ENCODE measurements at places on chromosomes 16 and 17. TPM values are rescaled to one million over a fixed set of nuclear protein-coding genes. Genes with fewer than 3 reads are reported as not detected.

Gene ALOX15
- 1.2 TPM for total RNA-seq

Gene NPIPB2
- total RNA-seq: 32.2 TPM

Gene TBC1D3I
- total RNA-seq: 2.1 TPM

Gene STX8
- 75.9 TPM for total RNA-seq

Gene STAC2
- total RNA-seq: 1.6 TPM

Gene FZD2
- 3.9 TPM for total RNA-seq

GRCh38 chr16:57299009-57299718 lies 14.7 kb upstream of the PLLP start:
- peak; percentile 69 for DNase-seq

DNA sequence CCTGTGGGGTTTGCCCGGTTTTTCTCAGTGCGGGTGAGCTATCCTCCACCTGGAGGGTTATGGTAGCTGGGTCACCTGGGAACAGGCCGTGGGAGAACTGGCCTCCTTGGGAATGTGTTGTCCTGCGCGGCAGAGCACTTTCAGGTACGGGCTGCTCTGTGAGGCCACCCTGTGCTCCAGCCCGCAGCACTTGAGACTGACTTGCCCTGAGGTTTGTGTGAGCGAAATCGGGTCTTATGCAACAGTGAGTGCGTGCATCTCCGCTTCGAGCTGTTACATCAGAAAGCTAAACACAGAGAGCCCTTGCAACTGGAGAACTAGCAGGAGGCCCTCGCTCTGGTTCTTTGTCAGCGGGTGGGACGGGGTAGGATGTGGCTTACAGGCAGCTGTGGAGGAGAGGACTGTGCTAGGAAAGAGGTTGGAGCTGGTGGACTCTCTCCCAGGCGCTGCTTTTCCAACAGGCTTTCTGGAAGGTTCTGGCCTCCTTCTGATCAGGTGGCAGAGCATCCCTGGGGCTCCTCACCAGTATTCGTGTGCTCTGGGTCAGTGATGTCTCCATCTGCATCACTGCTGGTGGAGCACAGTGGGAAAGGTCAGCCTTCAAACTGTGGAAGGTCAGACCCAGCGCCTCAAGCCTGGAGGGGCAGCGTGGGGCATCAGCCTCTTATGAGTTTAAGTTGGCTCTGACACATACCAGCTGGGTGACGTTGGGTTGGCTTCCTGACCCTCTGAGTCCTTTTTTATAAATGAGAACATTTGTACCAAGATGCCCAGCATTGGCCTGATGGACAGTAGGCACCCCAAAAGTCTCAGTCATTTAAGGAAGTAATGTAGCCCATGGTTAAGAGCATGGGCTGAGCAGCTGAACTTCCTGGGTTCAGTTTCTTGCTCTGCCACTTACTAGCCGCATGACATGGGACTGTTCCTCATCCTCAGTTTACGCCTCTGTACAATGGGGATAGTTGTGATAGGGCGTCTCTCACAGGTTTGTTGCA lies 76.3 kb downstream of the KSR1 start:
- peak; percentile 61 for DNase-seq

- DNase-seq: no peak
Measured at GRCh38 chr16:48596326-48596725, 13.7 kb downstream of the N4BP1 start.

GRCh38 chr17:66485309-66485947 lies 183.0 kb downstream of the PRKCA start:
- no peak for DNase-seq

DNA sequence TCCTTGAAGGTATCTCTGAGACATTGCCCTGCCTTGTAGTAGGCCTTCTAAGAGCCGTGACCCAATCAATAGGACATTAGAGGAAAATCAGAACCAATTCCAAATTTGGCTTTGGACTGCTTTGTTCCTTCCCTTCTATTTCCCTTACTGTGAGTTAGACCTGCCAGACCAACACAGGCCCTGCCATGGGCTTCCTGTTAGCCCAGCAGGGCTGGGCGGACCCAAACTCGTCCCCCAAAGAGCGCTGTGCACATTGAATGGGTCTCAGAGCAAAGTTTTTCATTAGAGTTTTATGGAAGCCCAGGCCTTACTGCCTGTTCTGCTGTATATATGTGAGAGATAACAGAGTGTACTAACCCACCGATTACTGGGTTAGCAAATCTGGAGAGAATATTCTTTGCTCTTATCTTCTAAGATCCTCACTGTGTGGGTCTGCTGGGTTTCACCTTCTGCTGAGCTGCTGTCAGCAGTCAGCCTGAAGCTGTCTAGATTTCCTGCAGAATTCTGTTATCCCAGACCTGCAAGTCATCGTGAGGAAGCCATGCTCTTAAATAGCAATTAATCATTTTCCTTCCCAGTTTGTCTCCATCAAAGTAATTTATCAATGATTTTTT lies 5.7 kb downstream of the ARHGAP44 start:
- DNase-seq: no peak

GRCh38 chr17:73255671-73256181 lies 6.0 kb downstream of the CPSF4L start:
- DNase-seq: peak; percentile 56

GRCh38 chr16:81758376-81758775 lies 20.7 kb upstream of the PLCG2 start:
- no peak for DNase-seq

DNA sequence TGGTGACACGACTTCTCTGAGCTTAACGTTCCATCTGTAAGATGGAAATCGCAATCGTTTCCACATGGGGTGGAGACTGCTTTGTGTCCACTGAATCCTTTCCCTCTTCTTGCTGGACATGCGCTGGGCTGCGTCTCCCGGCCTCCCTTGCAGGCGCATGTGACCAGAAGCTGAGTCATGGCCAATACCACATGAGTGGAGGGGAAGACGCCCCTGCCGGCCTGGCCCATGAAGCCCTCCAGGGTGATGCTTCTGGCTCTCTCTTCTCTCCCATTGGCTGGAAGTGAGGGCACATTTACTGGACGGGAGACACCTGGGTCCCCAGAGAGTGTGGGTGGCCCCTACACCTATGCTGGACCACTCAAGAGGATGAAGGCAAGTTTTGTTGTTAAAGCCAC lies 71.1 kb downstream of the DYNLRB2 start:
- no peak for DNase-seq

- DNase-seq: no peak
Measured at GRCh38 chr17:60351012-60351695, 40.8 kb downstream of the USP32 start.

DNA sequence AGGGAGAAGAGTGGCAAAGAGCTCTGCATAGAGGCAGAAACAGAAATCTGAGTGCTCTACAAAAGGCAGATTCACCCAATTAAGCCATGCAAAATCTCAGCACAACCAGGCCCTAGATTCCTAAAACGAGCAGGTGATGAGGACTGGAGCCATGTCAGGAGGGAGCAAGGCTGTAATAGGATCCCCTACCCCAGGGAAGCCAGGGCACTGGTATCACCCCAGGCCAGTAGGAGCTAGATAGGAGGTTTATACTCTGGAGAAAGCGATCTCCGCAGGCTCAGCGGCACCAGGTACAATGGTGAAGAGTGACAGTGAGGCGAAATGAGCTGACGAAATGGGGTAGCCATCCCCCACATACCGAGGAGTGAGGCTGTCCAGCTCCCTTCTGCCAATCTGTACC lies 171.5 kb downstream of the PARN start:
- no peak for DNase-seq

GRCh38 chr16:2854700-2855309 lies 3.2 kb downstream of the PRSS22 start:
- DNase-seq: no peak

Data from ureter (tissue), 1 donor.